ENCODE measurements at places on chromosomes 2 and 18.

DNA sequence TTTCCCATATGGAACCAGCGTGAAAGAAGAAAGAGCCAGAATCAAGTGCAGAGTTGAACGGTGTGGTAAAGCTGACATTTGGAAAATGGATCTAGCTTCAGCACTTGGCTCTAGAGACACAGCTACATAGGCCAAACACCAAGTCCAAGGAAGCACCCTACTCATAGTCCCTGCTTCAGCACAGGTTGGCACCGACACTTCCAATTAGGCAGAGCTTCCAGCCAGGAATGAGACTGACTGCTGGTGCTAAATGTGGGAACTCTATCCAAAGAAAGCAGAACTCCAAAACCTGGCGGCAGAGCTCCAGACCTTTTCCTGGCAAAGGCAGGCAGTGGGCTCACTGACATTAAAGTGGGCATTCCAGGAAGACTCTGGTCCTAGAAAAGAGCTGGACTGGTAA lies 125.4 kb upstream of the CTNNA2 start:
- no peak for DNase-seq

DNA sequence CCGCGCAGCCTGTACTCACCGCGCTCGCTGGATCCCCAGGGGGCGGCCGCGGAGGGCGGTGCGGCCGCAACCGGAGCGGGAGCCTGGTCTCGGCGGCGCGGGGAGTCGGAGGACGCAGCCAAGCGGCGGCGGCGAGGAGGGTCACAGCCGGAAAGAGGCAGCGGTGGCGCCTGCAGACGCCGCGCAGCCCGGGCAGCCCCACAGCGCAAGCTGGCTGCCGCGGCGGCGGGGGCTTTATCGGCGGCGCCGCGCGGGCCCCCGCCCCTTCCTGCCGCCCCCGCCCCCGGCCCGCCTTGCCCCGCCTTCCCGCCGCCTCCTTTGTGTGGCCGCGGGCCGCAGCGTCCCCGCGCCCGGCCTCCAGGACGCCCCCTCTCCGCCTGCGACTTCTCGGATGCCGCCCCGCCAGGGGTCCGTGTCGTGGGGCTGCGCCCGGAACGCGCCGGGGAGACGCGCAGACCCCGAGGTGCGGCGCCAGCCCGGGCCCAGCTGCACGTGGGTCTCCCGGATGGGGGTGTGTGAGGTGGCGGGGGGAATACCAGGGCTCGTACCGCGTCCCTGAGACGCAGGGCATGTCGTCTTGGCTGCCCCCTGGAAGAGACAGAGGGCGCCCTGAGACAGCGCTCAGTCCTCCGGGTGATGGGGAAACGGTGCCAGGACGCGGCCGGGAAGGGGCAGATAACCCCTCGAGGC lies at the start of gene SERPINE2:
SERPINE2 (minus strand) TSS at position 207 of the 690 bp plus-strand sequence. CDS start 37,386 bp downstream, outside the sequence.
- peak; percentile 62 for DNase-seq

DNA sequence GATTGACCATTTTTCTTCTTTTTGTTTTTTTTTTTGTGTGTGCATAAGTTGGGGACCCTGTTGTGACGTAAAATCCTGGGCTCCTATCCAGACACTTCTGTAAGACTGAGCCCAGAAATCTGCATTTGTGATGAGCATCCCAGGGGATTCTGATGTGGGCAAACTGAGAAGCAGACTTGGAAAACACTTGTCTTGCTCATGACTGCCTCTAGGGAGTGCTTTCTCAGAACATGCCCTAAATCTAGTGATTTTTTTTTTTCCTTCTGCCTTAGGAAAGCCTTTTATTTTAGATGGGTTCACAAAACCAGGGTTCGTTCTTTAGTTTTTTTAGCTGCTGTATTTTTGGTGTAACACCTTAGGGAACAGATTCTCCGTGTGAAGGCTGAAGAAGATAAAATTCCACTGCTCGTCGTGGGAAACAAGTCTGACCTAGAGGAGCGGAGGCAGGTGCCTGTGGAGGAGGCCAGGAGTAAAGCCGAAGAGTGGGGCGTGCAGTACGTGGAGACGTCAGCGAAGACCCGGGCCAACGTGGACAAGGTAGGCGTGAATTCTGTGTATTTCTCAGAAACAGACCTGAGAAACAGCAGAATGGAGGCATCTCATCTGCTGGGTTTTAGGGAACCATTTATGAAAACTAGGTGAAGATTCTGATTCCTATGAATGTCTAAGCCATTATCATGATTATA lies 36.7 kb downstream of the RALB start:
- no peak for DNase-seq

- no peak for DNase-seq
These were observed 28.2 kb upstream of the TNP1 start for GRCh38 chr2:216888081-216888480.

- DNase-seq, result no peak
These were observed 4.6 kb downstream of the ATG16L1 start for GRCh38 chr2:233256048-233256447.

DNA sequence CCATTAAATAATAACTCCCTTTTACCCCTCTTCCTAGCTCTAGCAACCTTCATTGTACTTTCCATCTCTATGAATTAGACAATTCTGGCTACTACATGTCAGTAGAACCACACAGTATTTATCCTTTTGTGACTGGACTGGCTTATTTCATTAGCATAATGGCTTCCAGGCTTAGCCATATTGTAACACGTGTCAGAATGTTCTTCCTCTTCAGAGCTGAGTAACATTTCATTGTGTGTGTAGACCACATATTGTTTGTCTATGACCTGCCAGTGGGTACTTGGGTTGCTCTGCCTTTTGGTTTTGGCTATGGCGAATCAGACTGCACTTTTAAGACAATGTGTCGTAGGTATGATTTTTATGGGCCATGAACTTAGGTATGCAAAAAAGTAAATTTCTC lies 20.9 kb downstream of the TSN start:
- no peak for DNase-seq

Data from COR-L47 (cell line).